ENCODE measurements at places on chromosomes 7 and 10.
A peak's percentile ranks its signal among the peaks of the same experiment; 100 is the strongest.

GRCh38 chr10:131242007-131242406, 69.5 kb downstream of the TCERG1L start:
- no peaks in the 10 kb centered on the region for H3K4me1 ChIP-seq
- H3K36me3 ChIP-seq: no peaks in the 10 kb centered on the region
- peaks cover 27% of the 10 kb centered on the region for H3K27me3 ChIP-seq
- no peak overlapping the region for H3K4me3 ChIP-seq

GRCh38 chr10:44030132-44030531, 354.8 kb downstream of the CXCL12 start:
- no peaks in the 10 kb centered on the region for H3K36me3 ChIP-seq
- no peak overlapping the region for H3K27ac ChIP-seq
- H3K4me1 ChIP-seq: peaks cover 5% of the 10 kb centered on the region
- H3K4me3 ChIP-seq: no peak overlapping the region
- no peak for DNase-seq

- DNase-seq: peak; percentile 28
- no peak overlapping the region for H3K27ac ChIP-seq
- H3K4me3 ChIP-seq: no peak overlapping the region
Observed at GRCh38 chr7:2028733-2029132, 204.0 kb downstream of the MAD1L1 start.

DNA sequence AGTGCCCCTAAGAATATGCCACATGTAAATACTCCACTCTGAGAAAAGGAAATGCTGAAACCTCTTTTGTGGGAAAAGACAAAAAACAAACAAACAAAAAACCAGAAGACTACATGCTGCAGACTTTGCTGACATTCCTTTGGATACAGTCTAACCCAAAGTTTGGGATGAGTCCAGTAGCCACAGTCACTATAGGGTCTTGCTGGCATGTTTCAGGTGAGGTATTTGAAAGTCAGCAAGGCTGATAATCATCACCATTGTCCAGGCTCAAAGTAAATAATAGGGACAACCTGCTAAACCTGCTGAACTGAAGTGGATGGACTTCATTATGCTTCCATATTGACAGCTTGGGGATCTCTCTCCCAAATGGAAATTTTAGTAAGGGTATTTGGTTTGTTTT, 1087.0 kb upstream of the LRRTM3 start:
- no peak overlapping the region for H3K27ac ChIP-seq
- H3K27me3 ChIP-seq: no peaks in the 10 kb centered on the region
- H3K4me3 ChIP-seq: no peak overlapping the region
- no peaks in the 10 kb centered on the region for H3K36me3 ChIP-seq
- H3K4me1 ChIP-seq: no peaks in the 10 kb centered on the region
- DNase-seq: no peak

GRCh38 chr7:41997151-41997550, 239.9 kb downstream of the GLI3 start:
- no peaks in the 10 kb centered on the region for H3K27me3 ChIP-seq
- peaks cover 47% of the 10 kb centered on the region for H3K4me1 ChIP-seq
- H3K4me3 ChIP-seq: no peak overlapping the region
- no peak for DNase-seq
- no peak overlapping the region for H3K27ac ChIP-seq

GRCh38 chr10:129915526-129916378, 48.3 kb downstream of the EBF3 start:
- DNase-seq: peak; percentile 29
- H3K4me3 ChIP-seq: no peak overlapping the region
- H3K4me1 ChIP-seq: no peaks in the 10 kb centered on the region
- H3K27ac ChIP-seq: no peak overlapping the region

DNA sequence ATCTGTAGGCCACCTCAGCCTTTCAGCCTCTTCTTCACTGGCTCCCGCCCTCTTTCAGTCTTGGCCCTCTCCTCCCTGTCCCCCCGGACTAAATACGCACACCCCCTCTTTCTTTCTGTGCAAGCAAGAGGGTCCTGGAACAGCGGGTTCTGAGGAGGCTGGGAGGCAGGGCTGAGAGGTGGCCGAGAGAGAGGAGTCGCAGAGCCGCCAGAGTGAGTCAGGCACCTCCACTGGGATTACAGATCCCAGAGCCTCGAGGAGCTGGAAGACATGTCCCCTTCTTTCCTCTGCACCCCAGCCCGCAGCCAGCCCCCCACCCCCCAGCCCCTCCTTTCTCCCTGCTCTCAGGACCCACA, 182 bp downstream of the CCDC136 start:
- H3K4me1 ChIP-seq: peaks cover 25% of the 10 kb centered on the region
- DNase-seq: no peak
- H3K27me3 ChIP-seq: no peaks in the 10 kb centered on the region
